ENCODE measurements at places on chromosomes 12 and 14.

DNA sequence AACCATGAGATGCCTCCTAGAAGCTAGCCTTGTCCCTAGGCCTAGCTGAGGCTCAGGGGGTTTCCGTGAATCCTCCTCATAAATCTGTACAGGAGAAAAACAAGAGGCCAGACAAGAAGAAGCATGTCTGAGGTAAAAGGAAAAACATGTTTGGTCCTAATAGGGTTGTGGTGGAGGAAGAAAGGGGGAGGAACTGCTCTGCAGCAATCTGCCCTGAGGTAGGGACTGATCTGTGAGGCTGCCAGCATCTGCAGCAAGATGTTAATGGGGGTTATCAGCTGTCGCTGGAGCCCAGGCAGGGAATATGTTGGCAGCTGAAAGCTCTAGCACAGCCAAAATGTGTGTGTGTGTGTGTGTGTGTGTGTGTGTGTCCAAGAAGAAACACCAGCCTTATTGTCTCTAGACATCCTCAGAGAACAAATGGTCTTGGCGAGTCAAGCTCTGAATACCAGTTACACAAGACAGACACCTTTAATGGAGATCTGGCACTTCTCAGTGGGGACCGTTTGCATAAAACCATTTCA is 218.5 kb downstream of the NUAK1 start:
- DNase-seq, result no peak

DNA sequence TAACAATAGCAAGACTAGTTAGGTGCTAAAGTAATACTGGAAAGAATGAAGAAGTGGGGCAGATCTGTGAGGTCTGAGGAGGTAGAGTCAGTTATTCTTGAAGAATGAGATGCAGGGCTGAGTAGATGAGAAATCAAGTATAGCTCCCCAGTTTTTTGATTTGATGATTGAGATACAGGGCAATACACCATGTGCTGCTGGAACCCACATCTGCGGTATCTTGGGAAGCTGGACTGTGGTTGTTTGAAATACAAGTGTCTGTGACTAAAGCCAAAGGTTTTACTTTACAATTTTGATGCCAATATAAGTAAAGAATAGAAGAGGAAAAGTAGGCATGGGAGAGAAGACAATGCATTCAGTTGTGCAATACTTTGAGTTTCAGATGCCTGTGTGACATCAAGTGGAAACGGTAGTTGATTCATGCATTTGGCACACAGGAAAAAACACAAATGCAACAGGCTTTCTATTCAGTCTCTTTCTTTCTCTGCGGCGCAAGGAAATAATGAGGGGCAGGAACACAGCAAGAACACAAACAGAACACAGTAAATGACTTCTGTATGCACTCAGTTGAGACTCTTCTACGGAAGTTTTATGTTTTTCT is 190.2 kb upstream of the SLC38A2 start:
- DNase-seq, result no peak

DNA sequence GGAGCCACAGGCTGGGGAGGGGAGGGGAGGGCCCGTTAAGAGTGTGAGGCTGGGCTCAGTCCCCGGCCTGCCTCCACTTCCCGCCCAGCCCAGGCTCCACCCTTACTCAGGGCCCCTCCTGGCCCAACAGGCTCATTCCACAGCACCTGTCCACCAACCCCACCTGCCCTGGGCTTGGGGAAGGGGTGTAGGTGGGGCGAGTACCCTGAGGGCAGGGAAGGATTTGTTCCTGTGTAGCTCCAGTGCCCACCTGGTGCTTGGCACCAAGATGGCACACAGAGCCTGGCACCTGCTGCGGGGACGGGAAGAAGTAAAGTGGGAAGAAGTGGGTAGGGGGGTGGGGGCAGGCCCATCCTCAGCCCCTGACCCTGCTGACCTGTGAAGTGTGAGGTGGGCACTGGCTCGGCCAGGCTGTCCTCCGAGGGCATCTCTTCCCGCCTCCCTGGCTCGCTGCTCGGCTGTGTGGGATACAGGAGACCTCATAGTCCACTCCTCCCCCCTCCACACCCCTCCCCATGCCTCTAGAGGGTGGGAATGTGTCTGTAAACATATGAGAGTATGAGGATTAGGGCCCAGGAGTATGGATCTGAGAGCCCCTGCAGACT is 35.1 kb downstream of the NCKAP5L start:
- DNase-seq, result no peak

- DNase-seq, result no peak
Observed at GRCh38 chr12:114666746-114667668, 17.0 kb downstream of the TBX3 start.

GRCh38 chr14:94598816-94599655 is 13.2 kb upstream of the SERPINA3 start:
- no peak for DNase-seq

GRCh38 chr12:128791395-128792322 is 32.1 kb downstream of the SLC15A4 start:
- no peak for DNase-seq
